Esophagus muscularis mucosa (tissue), 4 donors: ENCODE measurements at places on chromosomes 1 and 21.

- no peak for DNase-seq
Observed at GRCh38 chr1:24933468-24933867, 3.4 kb upstream of the RUNX3 start.

DNA sequence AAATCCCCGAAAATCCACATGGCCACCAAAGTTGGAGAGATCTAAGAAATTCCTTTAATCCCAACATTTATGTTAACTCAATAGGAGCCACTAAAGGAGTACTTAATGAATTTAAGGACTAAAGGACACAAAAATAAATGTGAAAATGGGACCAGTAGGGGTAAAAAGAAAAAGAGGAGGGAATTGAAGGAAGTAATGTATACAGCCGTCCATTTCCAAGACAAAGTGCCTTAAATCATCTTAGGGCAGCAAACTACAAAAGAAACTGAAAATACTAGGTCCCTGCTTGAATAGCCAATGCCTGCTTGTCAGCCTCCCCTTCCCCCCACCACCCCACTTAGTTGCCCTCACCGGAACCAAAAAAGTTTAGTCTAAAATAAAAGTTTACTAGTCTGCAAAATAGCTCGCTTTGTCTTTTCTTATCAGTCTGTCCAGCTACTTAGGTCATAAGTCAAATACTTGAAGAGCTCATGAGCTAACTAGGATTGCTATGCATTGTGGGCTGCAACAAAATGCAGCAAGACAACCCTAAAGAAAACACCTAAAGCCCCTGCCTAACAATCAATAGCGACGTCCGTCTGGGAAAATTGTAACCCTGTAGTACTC, 66.3 kb upstream of the TLR5 start:
- no peak for DNase-seq

- DNase-seq = no peak
Observed at GRCh38 chr1:161728376-161729226, 7.3 kb downstream of the FCRLB start.

GRCh38 chr1:6967431-6968111, 182.3 kb downstream of the CAMTA1 start:
- no peak for DNase-seq

DNA sequence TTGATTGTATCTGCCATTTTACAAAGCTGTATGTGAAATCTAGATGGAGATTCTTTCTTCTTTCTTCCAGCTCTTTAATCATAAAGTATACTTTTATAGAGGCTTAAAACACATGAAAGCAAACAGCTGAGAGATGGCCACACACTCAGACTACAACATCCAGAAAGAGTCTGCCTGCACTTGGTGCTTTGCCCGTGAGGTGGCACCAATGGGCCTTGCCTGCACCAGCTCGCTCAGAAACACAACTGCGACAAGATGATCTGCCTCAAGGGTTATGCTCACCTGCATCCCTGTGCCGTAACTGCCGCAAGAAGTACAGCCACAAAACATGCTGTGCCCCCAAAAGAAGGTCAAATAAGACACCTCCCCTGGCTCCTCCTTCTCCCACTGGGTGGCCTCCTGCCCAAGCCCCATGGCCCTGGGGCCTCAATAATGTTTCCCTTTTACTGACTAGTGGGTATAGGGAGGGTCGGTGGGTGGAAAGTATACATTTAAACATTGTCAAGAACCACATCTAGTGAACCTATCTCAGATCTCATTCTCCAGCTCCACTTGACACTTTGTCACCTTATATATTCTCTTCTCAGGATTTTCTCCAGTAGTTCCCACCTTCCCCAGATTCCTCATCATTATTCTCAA, 66.7 kb upstream of the ANGPTL3 start:
- no peak for DNase-seq
